ENCODE measurements at places on chromosomes 6 and 20. TPM values are rescaled to one million over a fixed set of nuclear protein-coding genes. Genes with fewer than 3 reads are reported as not detected.

The HSPA12B gene
- total RNA-seq: 22.1 TPM

The PEX7 gene
- 6.8 TPM for total RNA-seq

The ANKRD66 gene
- not detected for total RNA-seq

The BMP7 gene
- 0.67 TPM for total RNA-seq

The PLA2G7 gene
- total RNA-seq: 32.1 TPM

The BTN1A1 gene
- not detected for total RNA-seq

The XKR7 gene
- not detected for total RNA-seq

The GTPBP2 gene
- total RNA-seq: 58.6 TPM

The ENPP4 gene
- 18.8 TPM for total RNA-seq

The HSPA1B gene
- 180 TPM for total RNA-seq

- DNase-seq: no peak
Measured at GRCh38 chr6:111606620-111607115, 990 bp upstream of the TRAF3IP2 start.

- no peak for DNase-seq
Measured at GRCh38 chr20:17661121-17661744, 20.8 kb downstream of the RRBP1 start.

DNA sequence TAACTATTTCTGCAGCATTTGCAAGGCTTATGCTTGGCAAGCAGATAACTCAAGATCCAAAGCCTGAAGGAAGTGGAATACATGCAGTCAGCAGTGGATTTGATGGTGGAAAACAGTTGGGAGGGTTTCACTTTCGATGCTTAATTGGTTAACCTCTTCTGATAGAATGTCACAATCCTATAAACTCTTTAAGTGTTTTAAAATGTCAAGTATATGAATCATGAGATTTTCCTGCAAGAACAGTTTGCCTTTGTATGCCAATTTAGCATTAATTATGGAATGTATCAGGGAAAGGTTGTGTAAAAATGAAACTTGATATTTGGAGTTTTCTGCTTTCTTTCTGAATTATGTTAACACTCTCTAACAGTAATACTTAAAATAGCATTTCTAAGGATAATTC is 36.6 kb downstream of the NKX2-4 start:
- DNase-seq: no peak

GRCh38 chr20:19620446-19620845 is 137.6 kb upstream of the RIN2 start:
- DNase-seq: no peak

DNA sequence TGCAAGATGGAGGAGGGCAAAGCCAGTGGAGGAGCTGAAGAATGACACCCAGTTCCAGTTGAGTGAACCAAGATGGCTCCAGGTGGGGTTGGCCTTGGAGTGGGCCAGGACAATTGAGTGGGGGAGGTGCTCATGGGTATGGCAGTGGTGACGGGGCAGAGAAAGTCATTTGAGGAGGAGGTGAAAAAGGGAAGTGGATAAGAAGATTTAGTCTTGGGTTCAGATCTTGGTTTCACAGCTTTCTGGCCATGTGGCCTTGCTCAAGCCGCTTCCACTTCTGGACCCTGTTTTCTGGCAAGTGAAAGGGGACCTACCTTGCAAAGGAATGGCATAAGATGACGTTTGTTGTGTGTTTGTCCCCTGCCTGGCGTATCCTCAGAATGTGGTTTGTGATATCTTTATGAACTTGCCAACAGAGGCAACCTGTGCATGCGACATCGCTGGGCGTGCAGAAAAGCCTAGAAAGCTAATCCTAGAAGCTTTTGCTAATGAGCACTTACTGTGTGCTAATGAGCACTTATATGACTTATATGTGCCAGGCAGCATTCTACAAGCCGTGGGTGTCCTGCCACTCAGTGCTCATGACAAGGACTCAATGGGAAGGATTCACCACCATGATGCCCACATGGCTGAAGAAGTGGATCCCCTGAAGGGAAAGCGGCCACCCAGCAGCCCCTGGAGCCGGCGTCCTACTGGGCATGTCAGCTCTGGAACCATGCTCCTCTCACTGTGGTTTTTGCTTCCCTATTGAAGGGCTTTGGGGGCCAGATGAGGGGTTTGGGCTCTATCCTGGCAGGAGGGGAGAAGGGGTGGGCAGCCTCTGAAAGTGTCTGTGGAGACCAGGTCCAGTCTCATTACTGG is 23.6 kb upstream of the STX16 start:
- DNase-seq: no peak

DNA sequence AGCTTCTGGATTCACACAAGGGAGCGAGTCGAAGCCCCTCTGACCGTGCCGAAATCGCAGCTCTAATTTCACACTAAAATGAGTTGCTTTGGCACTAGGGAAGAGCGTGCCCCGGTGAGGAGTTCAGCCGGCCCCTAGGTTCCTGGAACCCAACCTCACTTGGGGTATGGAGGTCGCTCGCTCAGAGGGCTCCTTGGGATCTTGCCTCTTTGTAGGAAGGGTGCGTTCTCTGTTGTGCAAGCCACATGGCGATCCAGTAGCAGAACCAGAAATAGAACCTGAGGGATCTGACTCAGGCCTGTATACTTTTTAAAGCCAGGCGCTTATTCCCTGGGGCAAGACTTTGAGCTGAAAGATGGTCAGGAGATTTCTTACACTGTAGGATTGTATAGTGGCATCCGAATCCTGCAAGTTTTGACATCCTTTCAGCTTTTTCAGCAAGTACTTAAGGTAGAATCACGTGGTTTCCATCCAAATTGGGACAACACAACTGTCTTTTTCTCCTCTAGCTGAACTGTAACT is 861 bp upstream of the RALGAPA2 start:
- no peak for DNase-seq

DNA sequence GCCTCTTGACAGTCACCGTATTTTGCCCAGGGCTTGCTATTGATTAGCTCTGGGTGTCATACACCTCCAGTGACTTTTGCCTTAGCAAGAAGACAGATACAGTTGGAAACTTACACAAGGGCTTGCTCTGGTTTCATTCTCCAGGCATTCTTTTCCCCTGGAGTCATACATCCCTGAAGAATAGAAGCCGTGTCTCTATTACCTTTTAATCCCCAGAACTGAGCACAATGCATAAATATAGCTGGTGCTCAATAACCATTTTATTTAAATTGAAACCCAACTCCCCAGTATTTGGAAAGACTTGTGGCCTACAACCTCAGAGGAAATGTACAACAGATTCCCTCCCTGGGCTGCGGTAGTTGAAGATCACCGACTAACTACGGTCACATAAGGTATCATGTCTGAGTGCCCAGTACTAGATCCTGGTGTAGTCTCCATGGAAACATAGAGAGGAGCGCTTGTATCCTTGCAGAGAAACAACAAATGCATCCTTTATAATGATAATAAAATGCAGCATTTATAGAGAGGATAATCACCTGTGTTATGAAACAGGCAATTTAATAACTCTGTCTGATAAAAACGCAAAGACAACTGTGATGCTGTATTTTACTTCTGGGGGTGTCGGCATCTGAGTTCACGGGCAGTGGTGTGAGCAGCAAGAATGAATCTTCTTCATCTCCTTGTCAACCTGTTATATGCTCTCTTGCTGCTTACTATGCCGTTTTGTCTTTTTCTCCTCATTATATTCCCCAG is 401.2 kb upstream of the AGPAT4 start:
- DNase-seq: no peak

DNA sequence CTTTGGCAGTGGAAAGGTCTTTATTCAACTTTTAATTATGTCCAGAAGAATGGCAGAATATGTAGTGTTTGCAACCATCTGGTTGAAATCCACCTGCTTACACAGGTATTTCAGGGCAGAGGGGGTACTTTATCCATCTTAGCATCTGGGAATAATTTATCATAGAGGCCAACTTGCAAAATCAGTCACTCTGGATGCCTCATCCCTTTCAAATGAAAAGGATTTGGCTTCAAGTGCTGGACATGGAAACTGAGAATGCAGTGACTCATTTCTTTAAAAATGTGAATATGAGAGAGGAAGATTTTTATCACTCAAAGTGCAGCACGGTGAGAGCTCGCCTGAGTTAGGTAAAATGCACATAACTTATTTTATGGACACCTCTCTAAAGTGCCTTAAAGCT is 758.3 kb downstream of the KIF16B start:
- no peak for DNase-seq

- DNase-seq: no peak
Measured at GRCh38 chr6:88728756-88729155, 234.7 kb downstream of the RNGTT start.

DNA sequence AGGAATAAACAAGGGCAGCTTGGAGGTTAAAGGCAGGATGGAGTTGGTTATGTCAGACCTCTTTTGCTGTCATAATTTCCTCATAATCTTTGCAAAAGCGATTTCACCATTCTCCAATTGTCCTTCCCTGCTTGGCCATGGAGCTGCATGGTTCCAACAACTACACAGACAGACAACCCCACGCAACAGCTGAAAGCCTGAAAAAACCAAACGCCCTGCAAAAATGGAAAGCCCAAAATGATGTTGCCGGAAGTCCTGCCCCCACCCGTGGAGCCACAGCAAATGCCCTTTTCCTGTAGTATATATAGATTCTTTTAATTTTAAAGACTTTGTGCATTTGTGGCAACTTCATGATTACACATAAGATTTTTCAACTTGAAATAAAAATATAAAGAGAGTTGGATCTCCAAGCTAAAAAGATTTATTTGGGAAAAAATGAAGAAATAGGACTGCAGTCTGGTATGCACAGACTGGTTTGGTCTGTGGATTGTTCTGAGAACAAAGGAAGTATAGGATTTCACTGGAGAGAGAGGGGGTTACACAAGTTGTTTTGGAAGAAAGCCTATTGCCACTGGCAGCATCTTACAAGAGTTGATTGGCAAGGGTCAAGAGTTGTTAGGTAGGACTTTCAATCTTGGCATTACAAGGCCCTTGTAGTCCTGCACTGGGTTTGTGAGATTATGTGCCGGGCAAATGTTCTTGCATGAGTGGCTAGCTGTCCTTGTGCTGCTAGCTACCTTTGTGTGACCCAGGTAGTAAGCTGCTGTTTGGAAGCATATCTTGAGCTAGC is 190.0 kb downstream of the C6orf118 start:
- peak; percentile 1 for DNase-seq

GRCh38 chr6:108250240-108250866 is 10.5 kb downstream of the SNX3 start:
- no peak for DNase-seq

GRCh38 chr6:98576791-98577190 is 257.6 kb upstream of the POU3F2 start:
- DNase-seq: no peak

DNA sequence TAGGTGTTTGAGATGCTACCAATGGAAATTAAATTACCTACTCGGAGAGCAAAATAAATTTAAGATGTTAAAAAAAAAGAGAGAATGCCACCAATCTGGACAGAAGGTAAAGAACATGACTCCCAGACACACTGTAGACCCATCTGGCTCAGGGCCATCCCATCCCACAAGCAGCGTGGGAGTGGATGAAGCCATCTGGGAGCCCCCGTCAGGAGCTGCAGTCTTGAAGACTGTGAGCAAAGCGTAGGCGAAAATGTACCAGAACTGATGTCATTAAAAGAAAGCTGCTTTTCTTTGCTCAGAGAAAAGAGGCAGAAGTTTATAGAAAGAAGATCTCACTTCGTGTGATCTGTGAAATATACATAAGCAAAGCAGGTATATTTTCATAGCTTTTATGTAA is 815.7 kb downstream of the QKI start:
- DNase-seq: no peak

GRCh38 chr20:45346291-45346718 is 1.9 kb downstream of the SDC4 start:
- no peak for DNase-seq

GRCh38 chr6:112563368-112563767 is 216.2 kb downstream of the RFPL4B start:
- DNase-seq: no peak

GRCh38 chr6:166360243-166361076 is 18.1 kb upstream of the SFT2D1 start:
- no peak for DNase-seq

- no peak for DNase-seq
Measured at GRCh38 chr20:43376831-43377230, 80.9 kb upstream of the SRSF6 start.

GRCh38 chr6:147255948-147256674 is 51.9 kb downstream of the STXBP5 start:
- no peak for DNase-seq

DNA sequence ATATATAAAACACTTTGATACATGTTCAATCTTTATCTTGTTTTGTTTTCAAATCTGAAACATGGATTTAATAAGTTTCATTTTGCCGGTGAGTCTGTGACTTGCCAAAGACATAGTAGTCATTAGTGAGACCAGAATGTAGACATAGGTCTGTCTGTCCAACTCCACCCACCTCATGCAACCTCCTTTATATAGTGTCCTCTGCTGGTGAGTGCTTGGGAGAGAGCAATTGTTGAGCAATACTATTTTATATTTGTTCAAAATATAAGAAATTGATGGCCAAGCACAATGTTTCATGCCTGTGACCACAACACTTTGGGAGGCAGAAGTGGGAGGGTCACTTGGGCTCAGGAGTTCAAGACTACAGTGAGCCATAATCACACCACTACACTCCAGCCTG is 10.8 kb upstream of the LY86 start:
- DNase-seq: no peak

GRCh38 chr6:49937811-49938210 is 26.2 kb downstream of the DEFB114 start:
- no peak for DNase-seq

- DNase-seq: no peak
Measured at GRCh38 chr6:78089531-78089930, 436.7 kb downstream of the MEI4 start.

GRCh38 chr6:168612586-168612985 is 171.6 kb downstream of the SMOC2 start:
- DNase-seq: no peak

GRCh38 chr20:61558726-61559125 is 306.7 kb downstream of the CDH4 start:
- DNase-seq: no peak

DNA sequence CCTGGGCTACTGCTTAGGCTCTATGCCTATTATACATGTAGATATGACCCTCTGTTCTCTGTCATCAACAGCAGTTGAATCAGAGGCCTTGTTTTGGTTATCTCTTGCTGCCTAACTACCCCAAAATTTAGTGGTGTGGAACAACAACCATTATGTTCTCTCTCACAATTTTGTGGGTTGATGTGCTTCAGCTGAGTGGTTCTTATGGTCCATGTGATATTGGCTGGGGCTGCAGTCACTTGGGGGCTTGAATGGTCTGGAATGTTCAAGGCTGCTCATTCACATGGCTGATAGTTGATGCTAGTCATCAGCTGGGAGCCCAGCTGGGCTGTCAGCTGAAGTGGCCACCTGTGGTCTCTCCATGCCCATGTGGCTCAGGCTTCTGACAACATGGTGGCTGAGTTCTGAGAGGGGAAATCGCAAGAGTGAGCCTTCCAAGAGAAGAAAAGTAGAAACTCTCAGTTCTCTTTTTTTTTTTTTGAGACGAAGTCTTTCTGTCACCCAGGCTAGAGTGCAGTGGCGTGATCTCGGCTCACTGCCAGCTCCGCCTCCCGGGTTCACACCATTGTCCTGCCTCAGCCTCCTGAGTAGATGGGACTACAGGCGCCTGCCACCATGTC is 47.8 kb downstream of the SHLD1 start:
- DNase-seq: no peak

- no peak for DNase-seq
Measured at GRCh38 chr20:45853484-45853883, 3.7 kb downstream of the ACOT8 start.

Measured in left lung (tissue), 14 donors.